Umbilical cord (tissue), 2 donors: ENCODE measurements at places on chromosomes 3 and 15. TPM values are rescaled to one million over a fixed set of nuclear protein-coding genes. Genes with fewer than 3 reads are reported as not detected.

Gene SCAANT1
- total RNA-seq: not detected

Gene FAM81A
- total RNA-seq: 4.3 TPM

DNA sequence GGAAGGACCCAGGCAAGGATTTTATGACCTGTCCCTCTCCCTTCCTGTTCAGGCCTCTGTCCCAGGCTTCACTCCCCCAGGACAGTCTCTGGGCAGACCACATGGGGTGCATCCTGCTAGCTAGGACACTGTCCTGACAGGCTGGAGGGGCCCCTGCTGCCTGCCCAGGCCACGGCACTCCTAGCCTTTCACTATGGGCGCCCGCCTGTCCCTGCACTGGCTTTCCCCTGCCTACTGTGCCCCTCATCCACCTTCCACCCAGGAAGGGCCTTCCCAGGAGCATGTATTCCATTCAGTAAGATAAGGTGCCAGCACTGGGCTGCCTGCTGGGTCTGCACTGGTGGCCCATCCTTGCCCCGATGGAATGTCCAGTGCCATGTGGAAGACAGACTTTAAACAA, 145.3 kb downstream of the DNAJB8 start:
- no peak for DNase-seq

GRCh38 chr15:70033529-70034140, 64.1 kb downstream of the TLE3 start:
- no peak for DNase-seq

- peak; percentile 43 for DNase-seq
Measured at GRCh38 chr3:141913150-141913811, 36.8 kb downstream of the ATP1B3 start.

DNA sequence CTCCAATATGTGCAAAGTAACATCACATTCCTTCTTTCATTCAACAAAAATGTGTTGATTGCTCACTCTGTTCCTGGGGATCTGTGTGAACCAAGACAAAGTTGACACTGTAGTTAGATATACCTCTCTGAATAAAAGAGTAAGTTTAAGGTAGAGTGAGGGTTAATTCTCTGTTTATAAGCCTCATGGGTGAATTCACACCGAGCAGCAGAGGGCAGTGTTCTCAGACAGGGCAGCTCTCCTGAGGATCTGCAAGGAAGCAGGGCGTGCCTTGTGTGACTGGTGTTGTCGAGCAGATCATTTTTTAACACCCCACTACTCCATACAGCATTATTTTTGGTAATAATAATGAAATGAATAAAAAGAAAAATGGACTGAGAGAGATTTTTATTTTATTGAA, 34.4 kb downstream of the PAQR9 start:
- no peak for DNase-seq

Gene C15orf62
- total RNA-seq: 0.24 TPM

GRCh38 chr3:144051211-144051610, 79.6 kb downstream of the DIPK2A start:
- no peak for DNase-seq

Gene STRIT1
- total RNA-seq: not detected

- no peak for DNase-seq
Measured at GRCh38 chr3:155031186-155031585, 48.9 kb upstream of the MME start.

- DNase-seq: no peak
Measured at GRCh38 chr3:11705049-11705448, 61.3 kb upstream of the VGLL4 start.

Gene SMCO1
- not detected for total RNA-seq

DNA sequence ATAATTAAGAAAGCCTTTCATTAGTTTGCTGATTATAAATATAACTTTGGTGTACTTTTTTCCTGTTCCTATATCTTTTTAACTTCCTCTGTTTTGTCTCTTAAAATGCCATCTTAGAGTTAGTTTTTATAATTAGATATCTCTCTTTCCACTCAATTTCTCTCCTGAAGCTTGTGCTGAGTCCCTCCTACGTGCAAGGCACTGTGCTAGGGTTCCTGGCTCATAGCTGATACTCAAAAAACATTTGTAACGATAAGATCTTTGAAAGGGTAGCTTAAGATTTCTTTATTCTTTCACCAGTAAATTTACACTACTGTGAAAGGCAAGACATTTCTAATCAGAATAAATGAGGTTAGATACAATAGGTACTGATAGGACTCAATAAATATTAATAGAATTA, 358.8 kb downstream of the MECOM start:
- no peak for DNase-seq

DNA sequence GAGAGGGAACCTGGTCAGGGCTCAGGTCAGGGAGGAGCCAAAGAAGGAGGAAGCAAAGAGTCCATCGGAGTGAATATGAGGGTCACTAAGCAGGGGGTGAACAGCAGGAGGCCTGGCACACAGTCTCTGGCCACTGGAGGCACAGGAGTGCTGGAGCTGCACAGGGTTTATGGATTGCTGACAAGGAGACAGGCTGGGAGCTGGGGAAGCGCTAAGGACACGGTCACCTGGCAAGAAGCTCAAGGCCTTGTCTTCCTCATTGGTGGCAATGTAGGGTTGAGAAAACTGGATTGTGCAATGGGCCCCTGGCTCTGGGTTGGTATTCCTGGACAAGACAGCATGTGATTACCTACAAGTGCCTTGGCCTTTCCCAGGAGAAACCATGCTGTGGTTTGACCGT, 5.8 kb upstream of the CAMP start:
- DNase-seq: no peak
